ENCODE measurements at places on chromosomes 2 and 18.

DNA sequence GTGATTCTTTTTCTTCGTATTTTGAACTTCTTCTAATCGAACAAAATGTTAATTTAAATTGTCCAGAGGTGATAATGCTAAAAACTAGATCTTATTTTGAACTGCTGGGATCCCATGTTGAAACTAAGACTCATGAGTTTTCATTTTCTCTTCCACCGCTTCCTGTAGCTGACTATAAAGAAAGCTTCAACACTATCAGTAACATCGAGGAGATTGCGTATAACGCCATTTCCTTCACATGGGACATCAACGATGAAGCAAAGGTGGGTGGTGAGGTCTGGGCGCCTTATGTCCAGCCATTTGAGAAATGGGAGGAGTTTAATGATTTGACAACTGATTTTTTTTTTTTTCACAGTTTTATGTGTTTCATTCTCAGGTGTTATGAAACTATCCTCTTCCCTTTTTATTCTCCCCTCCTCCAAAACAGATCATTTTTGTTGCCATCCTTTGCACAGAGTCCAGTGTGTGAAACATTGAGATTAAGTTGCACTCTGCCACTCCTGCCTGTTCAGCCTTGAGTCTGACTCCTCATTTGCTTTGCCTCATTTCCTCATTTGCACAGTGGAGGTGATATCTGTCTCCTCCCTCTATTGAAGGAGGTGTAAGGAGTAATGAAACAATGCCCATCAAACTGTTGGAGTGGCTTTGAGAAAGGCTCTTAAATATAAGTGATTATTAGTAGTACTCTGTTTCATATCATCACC lies 13.8 kb downstream of the GRHL1 start:
- DNase-seq: no peak

- DNase-seq: no peak
These were observed 5.5 kb upstream of the ITSN2 start for GRCh38 chr2:24365826-24366225.

GRCh38 chr2:113910110-113910717 lies 20.3 kb downstream of the ACTR3 start:
- DNase-seq: no peak

DNA sequence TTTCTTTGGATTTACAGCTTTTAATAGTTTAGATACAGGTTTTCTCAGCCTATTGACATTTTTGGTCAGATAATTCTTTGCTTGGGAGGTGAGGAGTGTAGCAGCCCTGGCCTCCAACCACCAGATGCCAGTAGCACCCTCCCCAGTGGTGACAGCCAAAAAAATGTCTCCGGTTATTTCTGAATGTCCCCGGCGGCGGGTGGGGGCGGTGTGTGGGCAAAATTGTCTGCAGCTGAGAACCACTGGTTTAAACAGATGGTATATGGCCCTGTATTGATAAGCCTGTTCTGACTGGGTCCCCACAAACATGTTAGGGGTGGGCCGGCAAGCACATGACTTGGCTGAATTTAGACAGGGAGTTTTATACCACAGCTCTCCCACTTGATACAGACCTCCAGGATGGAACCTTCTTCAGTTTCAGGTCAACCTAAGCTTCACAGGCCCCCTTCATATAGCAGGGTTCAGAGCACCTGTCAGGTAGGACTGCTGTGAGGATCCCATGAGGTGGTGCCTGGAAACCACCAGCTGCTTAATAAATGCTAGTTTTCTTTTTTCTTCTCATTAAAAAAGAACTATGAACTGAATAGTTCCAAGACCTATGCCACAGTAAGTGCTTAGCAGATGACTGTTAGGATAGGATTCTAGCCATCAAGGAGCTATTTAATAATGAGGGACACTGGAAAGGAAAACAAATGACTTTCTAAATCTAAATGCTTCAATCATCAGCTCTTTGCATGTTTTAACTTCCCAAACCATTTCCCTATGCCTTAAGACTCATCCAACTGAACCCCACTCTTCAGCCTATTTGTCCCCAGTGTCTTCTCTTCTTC lies 18.1 kb downstream of the LPIN2 start:
- DNase-seq: no peak
